ENCODE measurements at places on chromosomes 11 and 22. TPM values are rescaled to one million over a fixed set of nuclear protein-coding genes. Genes with fewer than 3 reads are reported as not detected.

DNA sequence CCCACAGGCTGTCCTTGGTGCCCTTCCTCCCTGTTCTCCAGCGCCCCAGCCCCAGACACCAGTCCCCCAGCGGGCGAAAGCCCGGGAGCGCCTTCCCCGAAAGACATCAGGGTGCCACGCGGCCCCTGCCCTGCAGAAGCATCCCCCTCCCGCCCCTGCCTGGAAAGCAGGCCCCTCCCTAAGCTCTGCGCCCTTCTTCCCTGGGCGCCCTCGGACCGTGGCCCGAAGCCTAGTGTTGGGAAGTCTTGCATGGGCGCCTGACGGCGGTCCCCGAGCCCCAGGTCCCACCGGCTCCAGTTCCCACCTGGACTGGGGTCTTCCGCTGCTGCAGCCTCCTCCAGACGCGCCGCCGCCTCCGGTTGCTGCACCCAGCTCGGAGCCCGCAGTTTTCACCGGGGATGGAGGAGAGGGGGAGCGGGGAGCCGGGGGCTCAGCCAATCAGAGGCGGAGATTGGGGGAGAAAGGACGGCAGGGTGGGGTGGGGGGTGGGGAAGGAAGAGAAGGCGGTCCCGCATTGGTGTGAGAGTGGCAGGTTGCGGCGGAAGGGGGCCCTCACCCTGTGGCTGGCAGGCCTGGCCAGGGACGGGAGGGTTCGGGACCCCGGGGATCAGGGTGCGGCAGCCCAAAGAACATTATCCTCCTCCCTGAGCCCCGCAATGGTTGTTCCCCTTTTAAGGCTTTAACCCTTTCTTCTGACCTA, at the start of gene THY1:
Gene THY1, minus strand, starts transcription at position 364 of the 700 bp plus-strand sequence. CDS start 2,267 bp downstream, outside the sequence.
- peaks cover 13% of the 10 kb centered on the region for H3K4me1 ChIP-seq
- no peak within 1 kb of the TSS for H3K4me3 ChIP-seq
- no peak for DNase-seq
- H3K36me3 ChIP-seq, result no peaks in the 10 kb centered on the region

Gene GRIA4
- total RNA-seq, result not detected

- no peaks in the 10 kb centered on the region for H3K27me3 ChIP-seq
- no peaks in the 10 kb centered on the region for H3K4me1 ChIP-seq
- DNase-seq, result no peak
- no peak overlapping the region for H3K27ac ChIP-seq
These were observed 15.3 kb upstream of the RASL10A start for GRCh38 chr22:29330753-29331152.

GRCh38 chr11:84558085-84558905, 1068.8 kb downstream of the DLG2 start:
- no peak overlapping the region for H3K27ac ChIP-seq
- no peak overlapping the region for H3K4me3 ChIP-seq
- H3K36me3 ChIP-seq, result no peaks in the 10 kb centered on the region
- no peaks in the 10 kb centered on the region for H3K27me3 ChIP-seq

Gene HEPN1
- total RNA-seq, result not detected

GRCh38 chr11:37504921-37505320, 906.9 kb upstream of the RAG2 start:
- no peaks in the 10 kb centered on the region for H3K36me3 ChIP-seq
- no peaks in the 10 kb centered on the region for H3K4me1 ChIP-seq
- H3K4me3 ChIP-seq, result no peak overlapping the region
- H3K27me3 ChIP-seq, result no peaks in the 10 kb centered on the region
- no peak overlapping the region for H3K27ac ChIP-seq
- no peak for DNase-seq

GRCh38 chr11:122046846-122047245, 69.2 kb downstream of the BLID start:
- DNase-seq, result no peak
- H3K4me3 ChIP-seq, result no peak overlapping the region
- H3K27ac ChIP-seq, result no peak overlapping the region
- H3K4me1 ChIP-seq, result no peaks in the 10 kb centered on the region
- H3K36me3 ChIP-seq, result no peaks in the 10 kb centered on the region

GRCh38 chr11:63343130-63343529, 26.5 kb upstream of the SLC22A9 start:
- no peaks in the 10 kb centered on the region for H3K4me1 ChIP-seq
- DNase-seq, result no peak
- no peak overlapping the region for H3K27ac ChIP-seq
- no peaks in the 10 kb centered on the region for H3K27me3 ChIP-seq
- no peak overlapping the region for H3K4me3 ChIP-seq
- no peaks in the 10 kb centered on the region for H3K36me3 ChIP-seq

- H3K4me3 ChIP-seq, result no peak overlapping the region
- H3K27me3 ChIP-seq, result no peaks in the 10 kb centered on the region
- no peak for DNase-seq
- no peak overlapping the region for H3K27ac ChIP-seq
- H3K36me3 ChIP-seq, result no peaks in the 10 kb centered on the region
These were observed 495.6 kb upstream of the KIRREL3 start for GRCh38 chr11:127496165-127496564.

Gene NCF4
- total RNA-seq, result 116 TPM

Gene RAB6A
- total RNA-seq, result 76.3 TPM

GRCh38 chr22:44127356-44127755, 53.4 kb upstream of the PARVG start:
- peaks cover 3% of the 10 kb centered on the region for H3K27me3 ChIP-seq
- no peak overlapping the region for H3K4me3 ChIP-seq
- H3K27ac ChIP-seq, result no peak overlapping the region
- no peaks in the 10 kb centered on the region for H3K36me3 ChIP-seq
- no peak for DNase-seq
- H3K4me1 ChIP-seq, result no peaks in the 10 kb centered on the region

DNA sequence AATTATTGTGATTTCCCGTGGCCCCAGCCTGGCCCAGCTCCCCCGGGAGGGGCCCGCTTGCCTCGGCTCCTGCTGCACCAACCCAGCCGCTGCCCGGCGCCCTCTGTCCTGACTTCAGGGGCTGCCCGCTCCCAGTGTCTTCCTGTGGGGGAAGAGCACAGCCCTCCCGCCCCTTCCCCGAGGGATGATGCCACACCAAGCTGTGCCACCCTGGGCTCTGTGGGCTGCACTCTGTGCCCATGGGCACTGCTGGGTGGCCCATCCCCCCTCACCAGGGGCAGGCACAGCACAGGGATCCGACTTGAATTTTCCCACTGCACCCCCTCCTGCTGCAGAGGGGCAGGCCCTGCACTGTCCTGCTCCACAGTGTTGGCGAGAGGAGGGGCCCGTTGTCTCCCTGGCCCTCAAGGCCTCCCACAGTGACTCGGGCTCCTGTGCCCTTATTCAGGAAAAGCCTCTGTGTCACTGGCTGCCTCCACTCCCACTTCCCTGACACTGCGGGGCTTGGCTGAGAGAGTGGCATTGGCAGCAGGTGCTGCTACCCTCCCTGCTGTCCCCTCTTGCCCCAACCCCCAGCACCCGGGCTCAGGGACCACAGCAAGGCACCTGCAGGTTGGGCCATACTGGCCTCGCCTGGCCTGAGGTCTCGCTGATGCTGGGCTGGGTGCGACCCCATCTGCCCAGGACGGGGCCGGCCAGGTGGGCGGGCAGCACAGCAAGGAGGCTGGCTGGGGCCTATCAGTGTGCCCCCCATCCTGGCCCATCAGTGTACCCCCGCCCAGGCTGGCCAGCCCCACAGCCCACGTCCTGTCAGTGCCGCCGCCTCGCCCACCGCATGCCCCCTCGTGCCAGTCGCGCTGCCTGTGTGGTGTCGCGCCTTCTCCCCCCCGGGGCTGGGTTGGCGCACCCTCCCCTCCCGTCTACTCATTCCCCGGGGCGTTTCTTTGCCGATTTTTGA, 3.3 kb upstream of the ANKRD13D start:
- H3K36me3 ChIP-seq, result peaks cover 6% of the 10 kb centered on the region
- DNase-seq, result no peak
- peaks cover 39% of the 10 kb centered on the region for H3K4me1 ChIP-seq

DNA sequence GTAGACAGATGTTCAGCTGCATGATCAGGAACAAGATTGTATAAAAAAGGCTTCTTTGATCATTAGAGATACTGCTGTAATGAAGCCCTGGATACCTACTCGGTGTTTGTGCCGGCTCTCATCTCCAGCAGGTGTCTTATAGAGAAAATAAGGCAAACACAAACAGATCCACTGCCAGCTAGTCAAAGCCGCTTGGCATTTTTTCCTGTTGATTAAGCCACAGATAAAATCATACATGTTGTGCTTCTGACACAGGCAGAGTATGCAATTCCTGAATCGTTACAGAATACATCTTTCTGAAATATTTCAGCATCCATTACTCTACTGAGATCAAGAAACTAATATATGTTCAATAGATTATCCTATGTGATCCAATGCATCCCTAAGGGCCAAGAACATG, 206.9 kb downstream of the CADM1 start:
- H3K27me3 ChIP-seq, result no peaks in the 10 kb centered on the region
- no peaks in the 10 kb centered on the region for H3K36me3 ChIP-seq
- no peak overlapping the region for H3K27ac ChIP-seq
- no peak overlapping the region for H3K4me3 ChIP-seq
- no peaks in the 10 kb centered on the region for H3K4me1 ChIP-seq

Data from Karpas-422 (cell line).